Liver (tissue), 10 donors: ENCODE measurements at places on chromosomes 2 and 18.

GRCh38 chr18:57728941-57729511 lies 74.1 kb downstream of the ATP8B1 start:
- no peaks in the 10 kb centered on the region for H3K27me3 ChIP-seq
- no peaks in the 10 kb centered on the region for H3K36me3 ChIP-seq
- DNase-seq: no peak
- H3K27ac ChIP-seq: no peak overlapping the region

- H3K27ac ChIP-seq: no peak overlapping the region
- H3K36me3 ChIP-seq: no peaks in the 10 kb centered on the region
- H3K4me3 ChIP-seq: no peak overlapping the region
- no peaks in the 10 kb centered on the region for H3K4me1 ChIP-seq
- H3K27me3 ChIP-seq: no peaks in the 10 kb centered on the region
Measured at GRCh38 chr2:11574176-11575046, 40.6 kb downstream of the GREB1 start.

DNA sequence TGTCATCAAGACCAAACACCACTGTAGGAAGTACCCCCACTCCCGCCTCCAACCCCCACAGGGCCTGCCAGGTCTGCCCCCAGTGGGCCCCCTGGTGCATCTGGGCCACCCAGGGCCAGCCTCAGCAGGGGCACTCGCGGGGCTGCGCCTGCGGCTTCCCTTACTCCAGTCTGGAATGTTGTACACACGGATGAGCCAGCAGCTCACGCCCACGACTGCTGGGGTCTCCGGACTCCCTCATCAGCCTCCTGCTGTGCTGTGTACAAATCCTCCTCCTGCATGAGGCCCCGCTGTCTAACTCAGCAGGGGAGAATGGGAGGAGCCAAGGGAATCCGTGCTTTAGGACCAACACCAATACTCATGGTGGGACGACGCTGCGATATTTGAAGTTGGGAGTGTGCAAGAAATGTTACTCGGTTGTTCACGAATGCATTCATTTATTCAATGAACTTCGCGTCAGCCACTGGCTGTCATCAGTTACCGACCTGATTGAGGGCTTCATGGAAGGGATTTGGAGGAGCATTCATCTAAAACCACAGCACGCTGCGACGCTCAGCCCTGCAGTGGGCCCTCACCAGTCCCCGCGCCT lies 654 bp upstream of the ASB1 start:
- peaks cover 4% of the 10 kb centered on the region for H3K4me1 ChIP-seq
- peak overlapping the region; percentile 96 for H3K27ac ChIP-seq
- H3K27me3 ChIP-seq: no peaks in the 10 kb centered on the region
- no peak for DNase-seq

DNA sequence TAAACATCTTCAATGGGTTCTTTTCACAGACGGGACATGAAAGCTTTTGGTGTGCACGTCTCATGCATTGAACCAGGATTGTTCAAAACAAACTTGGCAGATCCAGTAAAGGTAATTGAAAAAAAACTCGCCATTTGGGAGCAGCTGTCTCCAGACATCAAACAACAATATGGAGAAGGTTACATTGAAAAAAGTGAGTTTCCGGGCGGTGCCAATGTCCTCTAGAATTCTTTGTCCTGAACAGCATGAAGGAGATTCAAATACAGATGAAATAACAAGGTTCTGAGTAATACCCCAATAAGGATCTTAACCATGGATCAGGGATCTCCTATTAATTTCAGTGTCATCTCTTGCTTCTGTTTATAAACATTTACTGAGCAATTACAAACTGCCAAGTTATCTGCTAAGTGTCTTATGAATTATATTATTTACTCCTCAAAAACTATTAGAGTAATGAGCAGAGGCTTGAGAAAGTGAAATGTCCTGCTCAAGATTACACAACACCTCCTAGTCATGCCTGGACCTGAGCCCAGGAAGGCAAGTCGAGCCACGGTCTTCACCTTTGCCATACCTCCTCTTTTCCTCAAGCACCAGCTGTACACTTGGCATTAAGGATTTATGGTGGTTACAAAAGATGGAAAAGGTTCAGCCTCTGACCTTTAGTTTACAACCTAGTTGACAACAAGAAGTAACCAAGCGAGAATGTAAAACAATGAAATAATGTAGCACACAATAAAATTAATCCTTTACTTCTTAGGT lies 22.6 kb downstream of the DHRS9 start:
- DNase-seq: no peak
- H3K27me3 ChIP-seq: no peaks in the 10 kb centered on the region
- no peaks in the 10 kb centered on the region for H3K4me1 ChIP-seq
- H3K4me3 ChIP-seq: no peak overlapping the region
- H3K36me3 ChIP-seq: no peaks in the 10 kb centered on the region

DNA sequence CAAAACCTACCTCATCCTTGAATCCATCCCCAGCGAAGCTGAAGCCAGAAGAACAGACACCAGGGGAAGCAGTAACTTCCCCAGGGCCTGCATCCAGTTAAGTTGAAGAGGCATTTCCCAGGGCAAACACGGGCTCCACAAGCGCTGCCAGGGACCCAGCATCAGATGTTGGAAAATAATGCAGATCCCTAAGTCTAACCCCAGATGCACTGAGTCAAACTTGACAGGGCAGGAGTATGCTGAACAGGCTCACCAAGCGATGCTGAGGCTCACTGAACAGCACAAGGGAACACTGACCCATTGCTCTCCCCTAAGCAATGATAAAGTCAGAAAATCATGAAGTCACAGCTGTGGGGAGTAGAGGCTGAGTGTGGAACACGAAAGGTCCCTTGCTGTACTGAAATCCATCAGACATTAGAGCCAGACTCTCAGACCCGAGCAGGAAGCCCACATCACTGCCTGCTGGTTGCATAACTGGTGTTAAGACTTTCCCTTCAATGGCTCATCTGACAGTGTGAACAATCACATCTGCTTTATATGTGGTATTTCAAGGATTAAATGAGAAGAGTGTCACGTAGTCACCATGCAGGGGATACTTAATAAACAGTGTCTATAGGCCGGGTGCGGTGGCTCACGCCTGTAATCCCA lies 36.2 kb downstream of the TNS1 start:
- no peaks in the 10 kb centered on the region for H3K36me3 ChIP-seq
- H3K27ac ChIP-seq: peak overlapping the region; percentile 50
- DNase-seq: no peak
- H3K4me1 ChIP-seq: no peaks in the 10 kb centered on the region
- H3K4me3 ChIP-seq: no peak overlapping the region

GRCh38 chr2:179744401-179744800 lies 117.0 kb downstream of the ZNF385B start:
- no peak overlapping the region for H3K27ac ChIP-seq
- no peaks in the 10 kb centered on the region for H3K4me1 ChIP-seq
- H3K36me3 ChIP-seq: no peaks in the 10 kb centered on the region
- DNase-seq: no peak
- no peaks in the 10 kb centered on the region for H3K27me3 ChIP-seq
- no peak overlapping the region for H3K4me3 ChIP-seq

DNA sequence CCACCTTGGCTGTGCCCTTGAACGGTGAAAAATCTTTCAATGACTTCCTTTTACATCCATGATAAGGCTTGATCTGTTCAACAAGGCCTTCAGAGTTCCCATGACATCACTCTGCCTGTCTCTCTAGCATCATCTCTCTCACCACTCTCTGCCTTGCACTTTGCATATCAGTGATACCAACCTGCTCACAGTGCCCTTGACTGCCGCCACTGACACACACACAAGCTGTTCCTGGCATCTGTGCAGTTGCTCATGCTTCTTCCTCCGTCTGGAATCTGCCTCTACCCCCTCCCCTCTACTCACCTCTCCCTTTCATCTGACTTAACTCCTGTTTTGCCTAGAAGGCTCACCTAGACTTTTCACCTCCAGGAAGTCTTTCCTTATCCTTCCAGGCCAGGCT lies 79.1 kb upstream of the SEC11C start:
- no peak for DNase-seq
- H3K27ac ChIP-seq: no peak overlapping the region
- no peaks in the 10 kb centered on the region for H3K27me3 ChIP-seq
- no peaks in the 10 kb centered on the region for H3K36me3 ChIP-seq
- no peak overlapping the region for H3K4me3 ChIP-seq

DNA sequence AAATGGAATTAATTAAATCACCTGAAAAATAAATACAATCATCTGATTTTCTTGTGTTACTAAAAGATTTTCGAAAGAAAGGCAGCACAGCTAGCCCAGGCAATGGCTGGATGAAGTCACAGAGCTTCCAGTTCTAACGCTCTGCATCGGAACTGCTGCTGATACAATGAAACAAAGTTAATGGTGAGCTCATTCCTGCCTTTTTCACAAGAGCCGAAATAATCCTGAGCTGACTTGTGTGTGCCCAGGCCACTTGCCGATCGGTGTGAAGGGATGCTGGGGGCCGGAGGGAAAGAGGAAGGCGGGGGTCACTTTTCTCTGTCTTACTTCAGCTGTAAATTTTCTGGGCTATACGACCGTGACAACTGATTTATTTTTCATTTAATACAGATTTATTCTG lies 149.5 kb downstream of the INO80D start:
- H3K27ac ChIP-seq: no peak overlapping the region
- no peaks in the 10 kb centered on the region for H3K27me3 ChIP-seq
- H3K4me1 ChIP-seq: no peaks in the 10 kb centered on the region
- no peaks in the 10 kb centered on the region for H3K36me3 ChIP-seq
- no peak for DNase-seq

- DNase-seq: no peak
- H3K36me3 ChIP-seq: no peaks in the 10 kb centered on the region
- H3K27ac ChIP-seq: no peak overlapping the region
- H3K4me1 ChIP-seq: peaks cover 25% of the 10 kb centered on the region
- no peaks in the 10 kb centered on the region for H3K27me3 ChIP-seq
Measured at GRCh38 chr2:195659114-195659513, 2.1 kb downstream of the SLC39A10 start.

DNA sequence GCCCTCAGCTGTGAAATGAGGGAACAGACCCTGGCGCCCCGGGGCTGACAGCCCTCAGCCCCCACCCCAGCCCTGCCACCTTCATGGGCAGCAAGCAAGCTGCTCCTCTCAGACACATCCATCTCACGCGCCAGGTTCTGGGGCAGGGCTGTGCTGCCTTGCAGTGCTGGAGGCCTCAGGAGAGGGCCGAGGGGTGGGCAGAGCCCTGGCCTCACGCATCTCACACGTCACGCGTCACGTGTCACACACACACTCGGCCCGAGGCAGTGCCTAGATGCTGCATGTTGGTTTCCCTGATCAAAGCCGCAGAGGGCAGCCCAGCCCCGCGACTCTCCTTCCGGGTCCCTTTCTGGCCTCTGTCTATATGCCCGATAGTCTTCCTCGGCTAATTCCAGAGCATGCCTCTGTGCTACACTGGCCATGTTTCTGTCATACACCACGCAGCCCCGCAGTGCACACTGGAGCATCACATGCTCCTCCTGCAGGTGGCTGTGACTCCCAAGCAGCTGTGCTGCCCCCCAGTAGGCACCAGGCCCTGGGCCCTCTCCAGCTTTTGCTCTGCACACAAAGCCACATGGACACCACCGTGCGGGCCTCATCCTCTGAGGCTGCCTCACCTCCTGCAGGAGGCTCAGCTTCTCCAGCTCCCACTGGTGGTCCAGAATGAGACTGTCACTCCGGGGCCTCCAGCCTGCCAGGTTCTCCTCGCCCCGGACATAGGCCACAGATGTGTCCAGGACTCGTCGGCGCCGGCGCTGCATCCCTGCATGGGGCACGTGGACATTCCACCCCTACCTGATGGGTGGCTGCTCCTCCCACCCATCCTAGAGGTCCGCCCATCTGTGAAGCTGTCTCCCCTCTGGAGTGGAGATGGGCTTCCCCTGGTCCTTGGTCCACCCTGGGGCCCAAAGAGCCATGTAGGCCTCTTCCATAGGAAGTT lies 31.4 kb downstream of the AQP12A start:
- H3K4me1 ChIP-seq: no peaks in the 10 kb centered on the region
- no peak for DNase-seq
- no peak overlapping the region for H3K27ac ChIP-seq

GRCh38 chr2:108316033-108316432 lies 27.3 kb downstream of the SULT1C2 start:
- no peaks in the 10 kb centered on the region for H3K4me1 ChIP-seq
- DNase-seq: no peak
- no peaks in the 10 kb centered on the region for H3K36me3 ChIP-seq
- H3K27ac ChIP-seq: no peak overlapping the region
- no peaks in the 10 kb centered on the region for H3K27me3 ChIP-seq

GRCh38 chr2:240994171-240994896 lies 4.1 kb upstream of the SNED1 start:
- H3K27me3 ChIP-seq: no peaks in the 10 kb centered on the region
- H3K36me3 ChIP-seq: no peaks in the 10 kb centered on the region
- H3K27ac ChIP-seq: no peak overlapping the region
- DNase-seq: no peak

DNA sequence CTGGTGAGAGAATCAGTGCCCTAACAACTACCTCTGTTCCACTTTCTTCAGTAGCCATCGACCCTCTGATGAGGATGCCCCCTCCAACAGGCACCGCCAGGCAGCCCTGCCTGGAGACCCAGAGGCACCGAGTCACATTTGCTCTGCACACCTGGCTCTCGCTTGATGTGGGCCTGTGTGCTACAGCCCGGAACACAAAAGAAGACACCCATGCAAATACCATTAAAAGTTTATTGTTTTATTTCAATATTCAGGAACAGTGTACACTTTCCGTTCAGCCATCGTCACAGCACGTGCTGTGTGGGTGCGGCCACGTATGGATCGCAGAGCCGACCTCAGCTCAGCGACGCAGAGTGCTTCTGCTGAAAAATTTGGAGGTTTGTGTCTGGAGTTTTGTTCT lies 154.0 kb downstream of the MBP start:
- no peak for DNase-seq
- peaks cover 23% of the 10 kb centered on the region for H3K4me1 ChIP-seq
- H3K4me3 ChIP-seq: no peak overlapping the region
- H3K27me3 ChIP-seq: no peaks in the 10 kb centered on the region
- no peak overlapping the region for H3K27ac ChIP-seq

- H3K27me3 ChIP-seq: no peaks in the 10 kb centered on the region
- DNase-seq: no peak
- no peak overlapping the region for H3K27ac ChIP-seq
- H3K4me1 ChIP-seq: no peaks in the 10 kb centered on the region
- H3K36me3 ChIP-seq: no peaks in the 10 kb centered on the region
Measured at GRCh38 chr2:12173271-12173942, 427.0 kb downstream of the LPIN1 start.

DNA sequence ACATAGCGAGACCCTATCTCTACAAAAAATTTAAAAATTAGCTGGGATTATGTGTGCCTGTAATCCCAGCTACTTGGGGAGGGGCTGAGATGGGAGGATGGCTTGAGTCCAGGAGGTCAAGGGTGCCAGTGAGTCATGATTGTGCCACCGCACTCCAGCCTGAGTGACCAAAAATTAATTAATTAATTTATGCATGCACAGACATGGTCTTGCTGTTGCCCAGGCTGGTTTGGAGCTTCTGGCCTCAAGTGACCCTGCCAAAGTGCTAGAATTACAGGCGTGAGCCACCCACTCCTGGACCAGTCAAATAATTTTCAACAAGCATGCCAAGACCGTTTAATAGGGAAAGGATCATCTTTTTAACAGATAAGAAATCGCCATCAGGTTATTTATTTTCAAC lies 57.7 kb upstream of the TFCP2L1 start:
- H3K4me1 ChIP-seq: no peaks in the 10 kb centered on the region
- H3K36me3 ChIP-seq: peaks cover 60% of the 10 kb centered on the region
- H3K27ac ChIP-seq: no peak overlapping the region
- H3K27me3 ChIP-seq: no peaks in the 10 kb centered on the region
- no peak for DNase-seq
- H3K4me3 ChIP-seq: no peak overlapping the region
